ENCODE measurements at places on chromosomes 12 and 14.

GRCh38 chr14:31026077-31026449 lies at the start of gene STRN3:
TSS of gene STRN3 (minus strand) at chr14:31026379. CDS start at chr14:31026185, 194 bp downstream.
- DNase-seq: no peak

- DNase-seq: peak; percentile 37
Measured at GRCh38 chr14:52918486-52918885, 32.4 kb downstream of the FERMT2 start.

GRCh38 chr12:119176267-119177055 lies 2.3 kb upstream of the HSPB8 start:
- peak; percentile 20 for DNase-seq

GRCh38 chr14:68449561-68450181 lies 343.2 kb downstream of the ZFP36L1 start:
- DNase-seq: no peak

DNA sequence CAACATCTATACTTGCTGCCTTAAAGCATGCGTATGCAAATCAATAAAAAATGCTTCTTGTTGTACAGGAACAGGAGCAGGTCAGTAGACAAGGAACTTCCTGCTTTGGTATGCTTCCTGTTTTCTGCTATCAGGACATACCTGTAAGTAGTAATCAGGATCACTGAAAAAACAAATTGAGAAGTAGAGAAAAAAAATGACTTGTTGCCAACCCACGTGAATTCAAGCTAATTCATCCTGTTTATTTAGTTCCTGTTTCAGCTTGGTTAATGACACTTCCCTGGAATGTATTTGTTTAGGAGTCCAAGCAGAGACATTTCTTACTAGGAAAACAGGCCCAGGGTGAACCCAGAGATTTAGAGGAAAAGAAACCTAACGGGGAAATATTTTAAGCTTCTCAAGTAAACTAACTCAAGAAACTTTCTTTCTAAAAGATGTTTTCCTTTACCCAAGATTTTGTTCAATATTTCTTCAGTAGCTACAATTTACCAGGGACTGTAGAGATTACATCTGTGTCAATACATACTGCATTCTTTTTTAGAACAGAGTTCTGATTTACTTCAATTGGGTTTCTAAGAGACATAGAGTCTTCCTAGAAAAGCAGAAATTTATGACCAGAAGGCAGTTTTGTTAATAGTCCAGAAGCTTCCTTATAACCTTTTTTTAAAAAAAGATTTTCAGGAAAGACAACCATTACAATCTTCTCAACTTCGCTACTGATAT lies 124.2 kb downstream of the PAWR start:
- DNase-seq: peak; percentile 75

- DNase-seq: no peak
Measured at GRCh38 chr12:59268295-59268809, 327.5 kb upstream of the SLC16A7 start.

DNA sequence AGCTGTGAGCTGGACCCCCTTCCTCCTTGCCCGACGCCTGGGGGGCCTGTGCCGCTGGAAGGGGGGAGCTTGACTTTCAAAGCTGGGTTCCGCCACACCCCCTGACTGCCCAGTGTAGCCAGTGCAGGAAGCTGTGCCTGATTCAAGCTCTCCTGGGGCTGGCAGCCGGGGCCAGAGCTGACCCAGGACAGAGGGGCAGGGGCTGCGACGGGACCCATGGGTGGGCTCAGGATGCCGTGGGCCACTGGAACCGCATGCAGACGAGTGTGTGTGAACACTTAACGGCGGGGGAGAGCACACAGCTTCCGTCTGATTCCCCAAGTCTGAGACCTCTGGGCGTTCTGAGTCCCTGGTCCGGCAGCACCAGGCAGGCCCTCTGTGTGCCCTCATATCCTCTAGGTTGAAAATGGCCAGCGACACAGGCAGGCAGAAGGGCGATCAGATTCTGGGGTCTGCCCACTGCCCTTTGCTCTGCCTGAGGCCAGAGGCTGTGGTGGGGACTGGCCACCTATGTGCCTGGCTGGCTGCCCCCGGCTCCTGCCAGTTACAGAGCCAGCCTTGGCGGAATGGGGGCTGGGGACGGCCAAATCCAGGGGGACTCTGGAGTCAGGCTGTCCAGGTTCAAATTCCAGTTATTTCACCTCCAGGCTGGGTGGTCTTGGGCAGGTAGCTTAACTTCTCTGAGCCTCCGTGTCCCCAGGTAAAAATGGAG lies 54.0 kb downstream of the CYP46A1 start:
- DNase-seq: no peak

GRCh38 chr14:104984056-104984894 lies 1.3 kb upstream of the CLBA1 start:
- no peak for DNase-seq

GRCh38 chr14:102390064-102390855 lies 27.5 kb downstream of the TECPR2 start:
- DNase-seq: no peak

- no peak for DNase-seq
Measured at GRCh38 chr12:46318037-46318436, 49.2 kb upstream of the SLC38A1 start.

DNA sequence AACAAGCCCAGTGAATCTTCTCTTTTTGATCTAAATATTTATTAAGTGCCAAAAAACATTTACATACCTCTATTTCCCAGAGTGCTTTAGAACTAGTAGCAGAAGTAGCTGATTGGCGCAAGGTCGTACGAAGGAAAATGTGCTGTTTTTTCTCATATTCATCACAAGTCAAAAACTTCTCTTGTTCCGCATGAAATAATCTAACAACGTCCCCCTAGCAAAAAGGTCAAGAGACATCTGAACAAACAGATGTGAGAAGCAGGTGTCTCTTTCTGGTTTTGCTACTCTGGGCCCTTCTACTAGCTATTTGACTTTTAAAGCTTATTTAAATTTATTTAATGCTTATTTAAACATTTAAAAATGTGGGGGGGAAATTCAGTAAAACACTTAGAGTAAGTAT lies 117.8 kb downstream of the ITPR2 start:
- DNase-seq: no peak

DNA sequence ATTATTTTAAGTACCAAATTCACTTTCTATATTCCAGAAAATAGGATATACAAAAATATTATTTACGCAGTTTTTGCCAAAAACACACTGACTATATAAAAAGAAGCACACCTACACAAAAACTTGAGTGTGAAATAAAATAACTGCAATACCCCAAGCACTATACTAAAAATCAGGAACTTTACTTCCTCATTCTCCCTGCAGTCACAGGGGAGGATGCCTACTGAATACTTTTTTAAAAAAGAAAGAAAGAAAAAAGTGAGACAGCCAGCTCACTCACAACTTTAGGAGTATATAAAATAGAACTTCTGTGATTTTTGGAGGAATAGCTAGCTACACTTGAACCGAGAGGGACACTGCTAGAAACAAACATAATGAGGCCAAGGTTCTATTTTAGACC lies 12.2 kb downstream of the RPS6KA5 start:
- DNase-seq: no peak

DNA sequence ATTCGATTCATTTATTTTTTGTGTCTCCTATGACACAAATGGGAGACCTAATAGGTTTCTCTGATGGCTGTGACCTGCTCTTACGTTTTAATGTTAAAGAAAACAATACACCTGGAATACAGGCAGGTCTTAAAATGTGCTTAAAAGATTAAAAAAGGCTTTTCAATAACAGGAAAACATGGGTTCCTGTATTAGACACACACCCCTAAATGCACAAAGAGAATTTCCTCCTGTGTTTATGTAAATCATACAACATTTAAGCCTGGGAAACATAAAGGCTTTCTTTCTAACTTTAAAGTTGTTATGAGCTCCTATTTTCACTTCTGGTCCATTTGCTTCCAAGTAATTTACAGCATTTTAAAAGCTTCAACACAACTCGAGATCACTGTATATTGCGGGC lies 191.3 kb downstream of the STXBP6 start:
- no peak for DNase-seq

DNA sequence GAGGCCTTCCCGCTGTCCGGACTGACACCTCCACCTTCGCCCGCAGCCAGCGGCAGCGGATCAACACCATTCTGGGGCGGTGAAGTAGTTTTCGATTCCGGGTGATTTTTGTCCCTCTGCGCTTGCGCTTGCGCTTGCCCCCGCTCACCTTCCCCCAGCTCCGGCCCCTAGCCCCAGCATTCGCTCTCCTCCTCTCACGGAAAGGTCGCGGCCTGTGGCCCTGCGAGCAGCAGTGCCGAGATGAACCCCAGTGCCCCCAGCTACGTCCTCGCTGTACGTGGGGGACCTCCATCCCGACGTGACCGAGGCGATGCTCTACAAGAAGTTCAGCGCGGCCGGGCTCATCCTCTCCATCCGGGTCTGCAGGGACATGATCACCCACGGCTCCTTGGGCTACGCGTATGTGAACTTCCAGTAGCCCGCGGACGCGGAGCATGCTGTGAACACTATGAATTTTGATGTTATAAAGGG lies 22.7 kb upstream of the SRGAP1 start:
- DNase-seq: no peak

- DNase-seq: no peak
Measured at GRCh38 chr14:53888535-53889386, 67.9 kb downstream of the BMP4 start.

- peak; percentile 84 for DNase-seq
Measured at GRCh38 chr12:4648501-4649357, at the start of the genes AKAP3 and NDUFA9. TSS of gene AKAP3 (minus strand) at chr12:4649051. CDS start at chr12:4638196, 10,855 bp downstream. TSS of gene NDUFA9 (plus strand) at chr12:4649114. CDS start at chr12:4649127, 13 bp downstream.

DNA sequence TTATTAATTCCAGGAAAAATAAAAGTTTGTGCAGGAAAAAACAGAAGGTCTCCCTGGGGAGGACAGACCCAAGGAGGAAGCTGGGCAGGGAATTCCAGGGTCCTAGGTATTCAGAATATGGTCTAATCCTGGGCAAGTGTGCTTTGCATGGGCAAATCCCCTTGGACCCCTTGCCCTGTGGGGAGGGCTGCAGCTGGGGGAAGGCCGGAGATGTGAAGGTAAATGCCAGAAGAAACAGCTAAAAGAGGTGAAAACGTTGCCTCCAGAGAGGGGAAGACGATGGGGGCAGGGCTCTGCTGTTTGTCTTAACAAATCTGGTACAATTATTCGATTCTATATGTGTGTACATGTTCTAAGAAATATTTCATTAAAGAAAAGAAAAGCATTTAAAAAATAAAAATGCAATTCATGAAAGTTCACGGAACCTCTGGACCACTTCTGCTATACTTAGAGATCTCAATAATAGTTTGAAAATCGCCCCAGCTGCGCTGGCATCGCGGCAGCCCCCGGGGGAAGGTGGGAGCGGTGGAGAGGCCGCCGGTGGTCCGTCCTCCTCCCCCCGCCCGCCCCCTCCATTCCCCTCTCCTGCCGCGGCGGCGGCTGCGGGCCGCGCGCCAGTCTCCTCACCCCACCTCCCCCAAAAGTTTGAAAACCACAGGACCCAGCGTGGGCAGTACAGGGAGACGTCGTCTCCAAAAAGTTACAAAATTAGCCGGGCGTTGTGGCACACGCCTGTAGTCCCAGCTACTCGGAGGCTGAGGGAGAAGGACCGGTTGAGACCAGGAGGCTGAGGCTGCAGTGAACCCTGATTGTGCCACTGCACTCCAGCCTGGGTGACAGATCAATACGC lies 1.5 kb upstream of the PRPF40B start:
- DNase-seq: no peak

DNA sequence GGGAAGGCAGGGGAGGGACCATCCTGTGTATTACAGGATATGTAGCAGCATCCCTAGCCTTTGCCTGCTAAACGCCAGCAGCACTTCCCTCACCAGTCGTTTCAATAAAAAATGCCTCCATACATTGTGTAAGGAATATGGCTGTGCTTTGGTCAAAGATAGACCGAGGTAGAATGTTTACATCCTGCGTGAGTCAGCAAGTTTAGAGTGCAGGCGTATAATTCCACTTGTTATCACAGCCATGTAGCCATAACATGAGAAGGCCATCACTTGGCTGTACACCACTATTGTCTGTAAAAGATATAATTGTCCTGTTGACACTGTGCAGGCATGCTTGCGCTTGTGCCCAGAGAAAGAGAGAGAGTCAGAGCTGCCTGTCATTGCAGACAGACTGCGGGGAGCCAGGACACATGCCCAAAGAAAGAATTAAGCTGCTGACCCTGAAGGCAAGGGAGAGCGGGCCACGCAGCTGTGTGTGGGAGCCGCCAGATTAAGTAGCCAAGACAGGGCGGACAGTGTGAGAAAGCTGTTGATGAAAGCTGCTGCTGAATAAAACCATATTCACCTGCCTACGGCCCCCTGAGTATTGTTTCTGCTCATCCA lies 68.4 kb downstream of the CRACR2A start:
- no peak for DNase-seq

DNA sequence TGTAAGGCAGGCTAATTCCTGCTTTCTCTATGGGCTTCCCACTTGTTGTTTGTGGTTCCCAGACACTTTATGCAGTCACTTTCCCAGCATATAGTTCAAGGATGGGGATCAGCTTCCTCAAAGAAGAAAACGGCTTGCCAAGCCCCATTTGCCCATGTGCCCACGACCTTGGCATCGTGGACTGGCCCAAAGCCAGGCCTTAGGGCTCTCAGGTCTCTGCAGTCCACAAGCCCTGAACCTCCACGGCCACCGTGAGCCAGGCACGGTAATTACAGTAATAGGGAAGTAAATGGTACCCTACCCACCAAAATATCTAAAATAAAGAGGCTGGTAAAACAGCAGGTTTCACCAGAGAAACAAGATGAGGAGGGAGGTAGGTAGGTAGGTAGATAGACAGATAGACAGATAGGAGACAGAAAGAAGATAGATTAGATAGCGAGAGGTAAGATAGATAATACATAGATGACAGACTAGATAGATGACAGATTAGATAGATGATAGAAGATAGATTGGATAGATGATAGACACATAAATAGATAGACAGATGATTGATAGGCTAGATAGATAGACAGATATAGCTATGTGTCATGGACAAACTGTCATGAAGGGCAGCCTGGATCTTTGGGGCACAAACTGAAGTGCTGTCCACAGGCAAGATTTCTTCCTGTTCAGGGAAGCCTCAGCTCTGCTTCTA lies 163.1 kb downstream of the SLC15A4 start:
- DNase-seq: no peak

DNA sequence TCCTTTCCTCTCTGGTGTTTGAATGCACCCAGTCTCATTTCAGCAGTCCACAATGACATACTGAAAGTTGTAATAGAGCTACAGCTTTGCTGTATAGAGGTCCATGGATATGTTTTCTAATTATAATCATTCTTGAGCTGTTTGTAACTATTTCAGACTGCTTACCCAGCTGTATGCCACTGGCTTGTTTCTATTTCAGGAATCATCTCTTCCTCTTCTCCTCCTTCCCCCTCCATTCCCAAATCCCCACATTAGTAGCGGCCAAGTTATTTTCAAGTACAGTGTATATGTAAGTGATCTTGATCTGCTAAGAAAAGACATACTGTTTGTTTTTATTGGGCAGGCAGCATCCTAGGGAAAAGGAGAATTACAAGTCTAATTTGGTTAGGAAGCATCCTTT lies 775.0 kb downstream of the DIO2 start:
- no peak for DNase-seq
